CD4-positive, alpha-beta T cell treated with Interleukin-4 for 4 hours (primary cell): ENCODE measurements at places on chromosomes 2 and 18.
A peak's percentile ranks its signal among the peaks of the same experiment; 100 is the strongest.

- no peak for DNase-seq
These were observed 218.8 kb upstream of the ID2 start for GRCh38 chr2:8462899-8463648.

DNA sequence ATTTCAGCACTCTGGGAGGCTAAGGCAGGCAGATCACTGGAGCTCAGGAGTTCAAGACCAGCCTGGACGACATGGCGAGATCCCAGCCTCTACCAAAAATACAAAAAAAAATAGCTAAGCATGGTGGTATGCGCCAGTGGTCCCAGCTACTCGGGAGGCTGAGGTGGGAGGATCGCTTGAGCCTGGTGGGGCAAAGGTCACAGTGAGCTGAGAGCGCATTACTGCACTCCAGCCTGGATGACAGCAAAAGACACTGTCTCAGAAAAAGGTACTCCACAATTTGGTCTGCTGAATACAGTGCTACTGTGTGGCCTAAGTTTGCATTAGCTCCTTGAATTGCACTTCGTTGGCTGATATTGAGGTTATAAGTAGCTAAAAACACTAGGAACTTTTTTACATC, 97.9 kb downstream of the FEZ2 start:
- DNase-seq = no peak

DNA sequence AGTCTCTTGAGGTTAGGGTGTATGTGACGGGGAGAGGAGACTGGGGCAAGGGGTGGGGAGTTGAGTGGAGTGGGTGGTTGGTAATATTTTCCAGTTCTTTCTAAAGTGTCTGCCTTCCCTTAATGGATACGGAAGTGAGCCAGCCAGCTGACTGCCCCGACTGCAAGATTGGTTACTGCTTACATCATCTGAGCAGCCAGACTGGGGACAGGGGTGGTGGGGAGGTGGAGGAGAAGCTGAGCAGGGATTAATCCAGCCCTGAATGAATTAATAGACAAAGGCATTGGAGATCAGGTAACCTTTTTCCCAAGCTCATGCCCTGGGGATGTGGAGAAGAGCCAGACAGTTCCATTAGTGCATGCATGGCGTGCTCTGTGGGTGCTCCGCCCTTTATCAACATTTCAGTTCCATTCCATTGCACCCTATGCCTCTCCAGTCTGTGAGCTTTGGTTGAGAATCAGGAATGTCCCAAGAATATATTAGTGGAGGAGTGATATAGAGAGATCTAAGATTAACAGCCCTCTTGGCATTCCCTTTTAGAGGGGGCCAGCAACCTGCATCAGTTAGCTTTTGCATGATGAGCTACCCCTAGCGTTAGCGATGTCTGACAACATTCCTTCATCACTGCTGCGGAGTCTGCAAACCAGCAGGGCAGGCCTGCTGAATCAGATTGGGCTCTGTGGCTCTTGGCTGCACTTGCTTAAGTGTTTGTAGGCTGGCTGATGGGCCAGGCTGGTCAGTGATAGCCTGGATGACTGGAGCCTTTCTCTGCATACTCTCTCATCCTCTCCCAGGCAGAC, 67.4 kb downstream of the TNP1 start:
- DNase-seq = no peak

DNA sequence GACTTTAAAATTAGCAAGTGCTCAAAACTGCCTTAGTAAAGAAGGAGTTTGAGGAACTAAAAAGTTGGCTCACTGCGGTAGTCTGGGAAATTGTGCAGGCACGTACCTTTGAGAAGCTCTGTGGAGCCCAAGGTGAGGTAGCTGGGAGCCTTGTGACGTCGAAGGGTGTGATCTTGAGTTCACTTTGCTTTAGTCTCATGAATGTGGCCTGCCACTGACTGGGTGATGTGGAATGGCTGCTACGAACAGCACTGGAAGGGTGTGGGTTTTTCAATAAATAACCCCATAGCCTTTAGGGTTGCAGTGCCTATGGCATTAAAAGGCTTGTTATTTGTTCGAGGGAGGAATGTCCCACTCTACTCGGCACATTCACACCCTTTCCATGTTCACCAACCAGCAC, 312.3 kb downstream of the PRKCE start:
- no peak for DNase-seq

DNA sequence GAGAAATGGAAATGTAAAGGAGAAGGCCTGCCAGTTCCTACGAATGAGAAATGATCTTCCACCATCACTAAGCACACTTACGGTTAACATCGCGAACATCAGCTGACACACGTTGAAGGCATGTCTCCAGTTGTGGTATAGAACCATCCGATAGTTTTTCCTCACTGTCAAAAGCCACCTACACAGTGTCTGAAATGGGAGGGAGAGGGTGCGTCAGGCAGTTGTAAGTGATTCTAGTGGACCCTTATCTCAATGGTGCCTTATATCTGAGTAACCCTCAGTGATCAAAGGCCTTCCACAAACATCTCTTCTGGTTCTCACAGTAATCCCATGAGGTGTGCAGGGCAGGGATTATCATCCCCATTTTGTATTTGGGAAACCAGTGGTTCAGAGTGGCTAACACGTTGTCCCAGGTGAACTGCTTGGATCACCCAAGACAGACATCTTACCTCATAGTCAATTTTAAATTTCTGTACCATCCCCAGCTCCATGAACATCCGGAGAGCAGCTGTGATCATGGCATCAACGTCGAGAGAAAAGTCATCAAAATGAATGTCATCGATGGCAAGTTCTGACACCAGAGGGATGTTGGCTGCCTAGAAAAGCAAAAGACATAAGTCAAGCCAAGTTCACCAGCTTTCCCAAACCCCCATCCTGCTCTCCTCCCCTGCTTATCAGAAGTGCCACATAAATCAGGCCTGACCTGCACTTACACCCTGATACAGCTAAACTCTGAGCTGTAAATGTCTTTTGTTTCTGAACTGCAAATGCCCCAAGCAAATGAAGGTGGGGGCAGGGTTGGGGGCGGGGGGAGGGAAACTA, 335.2 kb downstream of the AGPS start:
- DNase-seq = no peak

- peak; percentile 15 for DNase-seq
These were observed 22.6 kb upstream of the BCL2 start for GRCh38 chr18:63342206-63342605.

GRCh38 chr18:13213036-13213795, 5.3 kb upstream of the LDLRAD4 start:
- no peak for DNase-seq

DNA sequence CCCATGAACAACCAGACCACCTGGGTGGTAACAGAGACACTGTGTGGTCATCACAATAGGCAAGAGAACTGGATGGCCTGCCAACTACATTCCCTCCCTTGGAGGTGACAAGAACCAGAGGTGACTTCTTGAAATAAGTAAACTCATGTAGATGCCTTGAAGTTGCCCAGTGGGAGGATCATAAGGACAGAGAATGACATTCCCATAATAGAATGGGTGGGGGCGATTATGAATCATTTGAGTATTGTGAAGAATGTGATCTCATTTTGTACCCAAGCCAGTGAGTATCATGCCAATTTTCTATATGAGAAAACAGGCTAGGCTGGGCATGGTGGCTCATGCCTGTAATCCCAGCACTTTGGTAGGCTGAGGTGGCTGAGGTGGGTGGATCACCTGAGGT, 211.4 kb upstream of the GYPC start:
- no peak for DNase-seq

DNA sequence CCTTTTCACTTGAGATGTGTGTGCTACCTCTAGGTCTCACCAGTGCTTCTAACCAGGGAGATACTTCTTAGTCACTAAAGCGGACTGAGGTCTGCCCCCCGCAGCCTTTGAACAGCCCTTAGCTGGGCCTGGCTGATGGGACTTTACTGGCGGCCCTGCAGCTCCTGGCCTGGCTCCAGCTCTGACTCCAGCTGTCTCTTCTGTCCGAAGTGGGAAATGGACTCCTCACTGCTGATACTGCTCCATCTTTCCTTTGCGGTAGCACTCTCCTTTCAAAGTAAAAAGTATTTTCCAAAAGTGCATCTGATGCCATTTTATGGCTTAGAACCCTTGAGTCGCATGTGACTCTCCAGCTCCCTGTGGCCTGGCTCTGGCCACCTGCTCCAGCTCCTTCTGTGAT, 64.5 kb downstream of the ATP9B start:
- DNase-seq = no peak

GRCh38 chr2:10478298-10478625, 30.1 kb upstream of the ODC1 start:
- no peak for DNase-seq

DNA sequence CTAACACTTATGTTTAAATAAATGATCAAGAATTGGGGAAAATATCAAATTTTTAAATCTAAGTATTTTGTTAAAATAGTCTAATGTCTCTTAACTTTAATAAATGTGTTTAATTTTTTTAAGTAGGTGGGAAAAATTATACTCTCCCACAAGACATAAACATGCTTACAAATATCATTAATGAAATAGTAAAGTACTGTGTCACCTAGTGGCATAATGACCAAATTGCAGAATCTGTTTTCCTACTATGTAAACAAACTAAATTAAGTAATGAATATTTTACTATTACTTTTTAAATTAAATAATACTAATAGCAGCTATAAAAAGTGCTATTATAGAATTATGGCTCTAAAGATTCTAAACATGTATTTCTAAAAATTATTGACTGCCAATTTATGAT, 52.0 kb upstream of the CHAC2 start:
- no peak for DNase-seq

DNA sequence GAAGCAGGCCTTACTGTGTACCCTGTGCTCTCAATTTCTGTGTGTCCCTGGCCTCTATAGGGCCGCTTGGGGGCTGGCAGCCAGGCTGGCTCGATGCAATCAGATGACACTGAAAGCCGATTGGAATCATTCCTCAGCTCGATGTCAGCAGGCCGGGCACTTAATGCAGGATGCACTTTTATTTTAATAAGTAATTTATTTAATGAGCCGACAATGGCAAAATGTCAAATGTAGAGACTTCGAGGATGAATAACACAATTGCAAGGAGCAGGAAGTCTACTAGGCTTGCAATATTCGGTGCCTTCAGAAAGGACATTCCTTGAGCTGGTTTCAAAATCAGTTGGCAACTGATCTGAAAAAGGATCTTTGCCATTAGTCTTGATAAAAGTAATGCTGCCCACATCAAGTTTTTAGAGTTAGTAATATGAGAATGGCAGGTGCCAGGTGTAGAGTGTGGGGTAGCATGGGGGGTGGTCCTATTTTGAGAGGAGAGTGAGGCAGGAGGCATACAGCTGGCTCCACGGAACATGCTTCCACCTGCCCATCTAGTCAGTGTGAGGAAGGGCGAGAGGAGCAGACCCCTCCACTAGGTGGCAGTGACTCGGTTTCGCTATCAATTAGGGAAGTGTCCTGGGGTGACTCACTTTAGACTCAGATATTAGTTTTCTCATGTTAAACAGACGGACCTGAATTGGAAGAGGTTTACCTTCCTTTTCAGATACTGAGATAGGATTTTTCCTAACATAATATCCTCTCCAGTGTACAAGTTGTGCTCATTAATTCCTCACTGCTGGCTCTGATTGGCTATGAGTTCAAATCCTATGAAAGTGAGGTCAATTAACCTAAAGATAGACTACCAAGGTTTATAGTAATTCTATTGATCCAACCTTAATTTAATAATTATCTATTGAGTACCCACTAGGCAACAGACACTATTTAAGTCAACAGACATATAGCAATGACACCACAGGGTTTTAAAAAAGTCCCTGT, 80.9 kb downstream of the NABP1 start:
- peak; percentile 68 for DNase-seq

GRCh38 chr2:214341646-214342045, 69.2 kb upstream of the VWC2L start:
- DNase-seq = no peak

DNA sequence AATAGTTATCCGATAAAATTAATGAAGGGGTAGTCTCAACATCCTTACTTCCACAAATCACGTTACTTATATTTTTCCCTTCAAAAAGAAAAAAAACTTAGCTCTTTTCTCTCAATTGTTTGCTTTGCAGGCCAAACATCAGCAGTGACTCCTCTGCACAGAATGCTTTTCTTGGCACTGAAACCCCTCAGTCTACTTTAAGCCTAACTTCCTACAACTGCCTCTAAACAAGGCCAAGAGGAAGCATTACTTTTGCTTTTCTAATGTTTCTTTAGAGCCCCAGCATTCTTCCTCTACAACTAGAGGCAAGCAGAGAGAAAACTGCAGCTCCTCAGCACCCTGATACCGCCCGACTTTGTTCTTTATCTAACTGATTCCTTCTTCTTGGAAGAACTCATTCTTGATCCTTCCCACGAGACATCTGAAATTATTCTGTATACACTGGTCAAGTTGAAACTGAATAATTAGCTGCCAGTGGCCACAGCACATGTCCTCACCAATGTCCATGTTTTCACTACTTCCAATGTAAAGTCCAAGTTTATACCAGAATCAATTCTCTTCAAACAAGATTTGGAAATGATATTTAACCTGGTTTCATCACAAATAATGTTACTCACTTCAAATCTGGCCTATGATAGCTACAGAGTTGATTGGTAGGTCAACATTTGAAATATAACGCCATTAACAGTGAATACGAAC, 55.3 kb downstream of the DTNB start:
- no peak for DNase-seq

- no peak for DNase-seq
These were observed 47.4 kb downstream of the SPATS2L start for GRCh38 chr2:200353874-200354273.

GRCh38 chr2:189569295-189569910, 11.2 kb downstream of the SLC40A1 start:
- DNase-seq = no peak
